ENCODE measurements at places on chromosomes 2 and 18.
A peak's percentile ranks its signal among the peaks of the same experiment; 100 is the strongest.

- no peak for DNase-seq
Observed at GRCh38 chr18:48678237-48679115, 139.6 kb downstream of the CTIF start.

DNA sequence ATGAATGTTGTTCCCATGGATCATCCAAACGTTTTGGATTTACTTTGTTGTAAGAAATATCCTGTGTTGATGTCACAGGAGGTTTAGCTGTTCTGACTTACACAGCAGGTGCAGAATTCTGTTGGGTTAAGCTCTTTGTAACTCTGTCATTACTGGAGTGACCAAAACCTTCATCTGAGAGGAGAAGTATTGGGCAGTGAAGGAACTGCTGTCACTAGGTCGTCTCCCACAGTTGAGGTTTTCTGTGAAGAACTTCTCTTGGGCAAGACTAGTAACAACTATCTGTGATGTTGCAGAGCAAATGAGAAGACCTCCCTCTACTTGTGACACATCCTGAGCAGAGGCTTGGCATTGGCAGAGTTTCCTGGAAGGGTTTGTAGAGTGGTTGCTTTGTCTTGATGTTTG lies 2.9 kb downstream of the SPTBN1 start:
- no peak for DNase-seq

DNA sequence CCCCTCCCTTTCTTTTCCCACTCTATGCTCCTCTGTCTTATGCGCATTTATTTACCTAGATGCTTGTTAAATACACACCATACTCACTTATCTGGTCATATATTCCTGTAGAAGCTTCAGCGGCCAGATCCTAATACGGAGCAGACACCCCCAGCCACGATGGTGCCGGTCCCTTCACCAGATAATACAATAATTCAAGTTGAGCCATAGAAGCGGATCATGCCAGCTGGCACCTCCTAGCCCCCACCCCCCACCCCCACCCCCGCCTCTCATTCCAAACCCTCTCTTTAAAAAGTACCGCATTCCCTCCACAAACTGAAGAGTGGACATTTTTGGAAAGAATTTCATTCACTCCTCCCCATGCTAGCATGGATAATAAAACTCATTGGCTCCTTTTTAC lies 95.2 kb downstream of the BIN1 start:
- no peak for DNase-seq

DNA sequence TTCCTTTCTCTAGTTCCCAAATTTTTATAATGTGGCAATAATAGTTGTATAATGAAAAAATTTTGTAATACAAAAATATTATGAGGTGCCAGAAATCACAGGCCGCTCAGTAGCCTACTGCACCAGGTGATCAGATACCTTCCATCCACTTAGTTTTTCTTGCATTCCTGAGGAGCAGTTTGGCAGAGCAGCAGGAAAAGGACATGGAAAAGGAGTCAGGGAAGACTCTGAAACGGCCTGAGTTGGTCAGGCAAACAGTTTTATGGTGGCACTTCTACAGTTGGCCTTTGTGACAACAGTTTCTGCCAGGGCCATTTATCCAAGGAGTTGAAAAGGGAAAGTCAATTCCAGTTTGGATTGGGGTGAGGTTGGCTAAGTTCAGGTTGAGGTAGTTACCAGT lies 165.4 kb upstream of the ALPP start:
- DNase-seq: no peak

DNA sequence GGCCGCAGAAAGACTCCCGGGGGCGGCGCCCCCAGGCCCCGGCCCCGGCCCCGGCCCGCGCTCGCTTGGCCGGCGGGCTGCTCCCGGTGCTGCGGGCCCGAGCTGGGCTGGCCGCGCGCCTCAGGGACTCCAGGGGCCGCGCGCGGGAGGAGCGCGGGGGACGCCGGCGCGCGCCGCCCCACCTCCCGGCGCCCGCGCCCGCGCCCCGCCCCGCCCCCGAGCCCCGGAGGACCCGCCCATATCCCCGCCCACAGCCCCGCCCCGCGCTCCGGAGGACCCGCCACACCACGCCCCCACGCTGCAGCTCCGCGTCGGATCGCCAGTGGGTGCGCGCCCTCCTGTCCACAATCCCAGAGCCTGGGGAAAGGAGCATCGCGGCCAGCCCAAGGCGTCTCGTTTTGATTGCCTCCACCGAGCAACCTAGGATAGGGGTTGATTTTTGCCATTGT lies at the start of gene PARD6G:
TSS of gene PARD6G (minus strand) at position 122 of the 449 bp plus-strand sequence. CDS start 166 bp downstream, outside the sequence.
- DNase-seq: no peak

- no peak for DNase-seq
Observed at GRCh38 chr2:85666435-85667316, 1.3 kb downstream of the SFTPB start.

GRCh38 chr2:121358291-121358690 lies 73.3 kb upstream of the TFCP2L1 start:
- DNase-seq: no peak

DNA sequence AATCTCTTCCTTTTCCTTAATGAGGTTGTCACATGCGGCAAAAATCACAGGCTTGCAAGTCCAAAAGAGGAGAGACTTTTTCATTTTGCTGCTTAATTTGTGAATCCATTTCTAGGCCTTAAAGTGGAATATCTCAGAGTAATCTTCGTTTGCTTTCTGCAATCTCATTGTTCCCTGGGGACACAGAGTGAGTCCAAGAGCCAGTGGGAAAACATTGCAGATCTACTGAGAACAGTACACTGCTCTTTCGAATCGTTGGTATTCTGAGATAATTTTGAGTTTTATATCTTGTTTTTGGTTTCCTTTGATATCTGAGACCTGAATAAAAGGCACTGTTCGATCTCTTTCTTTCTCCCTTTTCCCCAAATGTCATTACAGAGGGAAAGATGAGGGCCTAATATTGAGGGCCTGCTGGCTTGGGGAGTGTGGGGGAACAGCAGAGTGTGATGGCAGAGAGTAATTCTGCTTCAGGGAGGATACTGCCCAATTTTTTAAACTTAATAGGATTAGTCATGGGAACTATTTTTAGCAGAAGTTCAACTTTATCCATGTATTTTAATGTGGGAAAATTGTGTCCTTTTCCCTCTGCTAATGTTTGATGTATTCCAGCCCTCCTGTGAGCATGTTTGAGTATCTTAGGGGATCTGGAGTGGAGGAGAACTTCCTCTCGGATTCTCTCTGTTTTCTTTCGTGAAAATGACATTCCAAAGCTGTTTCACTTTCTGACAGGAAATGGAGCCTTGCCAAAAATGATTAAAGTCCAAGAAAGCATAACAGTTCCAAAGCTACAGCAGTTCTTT lies 418.2 kb upstream of the ZEB2 start:
- peak; percentile 67 for DNase-seq

DNA sequence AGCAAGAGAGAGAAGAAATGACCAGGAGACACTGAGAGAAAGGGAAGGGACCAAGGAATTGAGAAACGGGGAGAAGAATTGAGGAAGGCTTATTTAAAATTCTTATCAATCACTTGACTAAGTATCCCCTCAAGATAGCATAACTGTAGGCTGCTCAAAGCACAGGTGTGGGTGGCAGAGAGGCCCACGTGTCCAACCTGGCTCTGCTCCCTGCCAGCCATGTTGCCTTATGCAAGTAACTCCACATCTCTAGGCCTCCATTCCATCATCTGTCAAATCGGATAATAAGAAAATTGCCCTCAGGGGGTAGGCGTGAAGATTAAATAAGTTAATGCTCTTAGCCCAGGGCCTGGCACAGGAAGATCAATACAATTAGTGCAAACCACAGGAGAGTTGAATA lies 7.4 kb upstream of the NPAS2 start:
- no peak for DNase-seq

DNA sequence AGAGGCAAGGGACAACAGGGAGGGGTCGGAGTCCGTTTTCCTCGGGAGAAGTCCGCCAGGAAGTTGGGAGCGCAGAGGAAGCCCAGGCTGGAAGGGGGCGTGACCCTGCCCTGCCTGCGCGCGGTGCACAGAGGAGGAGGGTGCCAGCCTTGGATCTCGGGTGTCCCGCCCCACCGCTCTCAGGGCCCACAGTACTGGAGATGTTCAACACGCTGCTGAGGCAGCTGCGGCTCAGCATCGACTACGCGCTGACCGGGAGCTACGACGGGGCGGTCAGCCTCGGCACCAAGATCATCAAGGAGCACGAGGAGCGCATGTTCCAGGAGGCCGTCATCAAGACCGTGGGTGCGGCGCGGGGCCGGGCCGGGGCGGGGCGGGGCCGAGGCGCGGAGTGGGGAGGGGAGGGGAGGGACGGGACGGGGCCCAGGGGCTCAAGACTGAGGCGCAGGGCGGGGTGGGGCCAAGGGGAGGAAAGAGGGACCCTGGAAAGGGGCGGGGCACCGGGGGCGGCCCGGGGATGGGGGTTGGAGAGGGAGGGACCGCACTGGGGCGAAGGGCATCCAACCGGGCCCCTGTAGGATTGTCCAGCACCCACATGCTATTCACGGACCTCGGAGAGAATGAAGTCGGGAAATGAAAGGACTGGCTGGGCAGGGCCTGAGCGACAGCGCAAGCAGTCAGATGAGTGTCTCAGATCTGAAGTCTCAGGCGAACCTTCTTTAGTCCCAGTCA lies 36.6 kb downstream of the POMC start:
- DNase-seq: no peak

DNA sequence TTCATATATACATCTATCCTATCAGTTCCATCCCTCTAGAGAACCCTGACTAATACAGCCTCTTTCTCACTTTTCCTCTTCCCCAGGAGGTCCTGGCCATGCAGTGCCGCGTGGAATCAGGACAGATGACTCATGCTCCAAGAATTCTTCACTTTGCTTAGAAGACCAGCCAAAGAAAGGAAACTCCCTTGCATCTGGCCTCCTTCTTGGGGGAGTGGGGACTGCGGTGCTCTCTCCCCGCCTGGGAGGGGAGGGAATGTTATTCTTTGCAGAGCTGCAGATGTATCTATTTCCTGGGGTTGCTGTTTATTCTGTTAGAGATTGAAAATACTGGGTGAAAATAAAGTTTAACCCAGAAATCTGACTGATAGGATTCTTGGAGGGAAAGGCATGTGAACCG lies 111.5 kb upstream of the SH3BP4 start:
- no peak for DNase-seq

- DNase-seq: no peak
Observed at GRCh38 chr2:231182513-231182899, 15.9 kb upstream of the ARMC9 start.

- DNase-seq: no peak
Observed at GRCh38 chr2:239816576-239817467, 208.3 kb downstream of the NDUFA10 start.

DNA sequence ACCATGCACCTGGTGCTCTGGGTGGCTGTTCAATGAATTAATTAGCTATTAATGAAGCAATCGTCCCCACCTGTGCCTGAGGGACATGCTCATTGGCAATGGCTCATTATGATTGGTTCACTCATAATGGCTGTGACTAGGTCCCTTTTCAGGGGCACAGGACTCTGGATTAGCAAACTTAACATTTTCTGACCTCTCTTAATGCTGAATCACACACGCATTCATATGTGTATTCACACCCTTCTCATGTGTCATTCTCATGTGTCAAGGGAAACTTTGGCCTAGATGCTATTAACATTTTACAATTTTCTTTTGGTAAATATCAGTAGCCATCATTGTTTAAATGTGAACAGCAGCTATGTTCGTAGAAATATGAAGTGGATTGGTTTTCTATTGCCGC lies 98.9 kb upstream of the PMAIP1 start:
- no peak for DNase-seq

GRCh38 chr18:27198036-27198435 lies 12.9 kb upstream of the CHST9 start:
- no peak for DNase-seq

- no peak for DNase-seq
Observed at GRCh38 chr2:195498839-195499490, 158.1 kb upstream of the SLC39A10 start.

GRCh38 chr2:6325616-6326015 lies 540.1 kb downstream of the CMPK2 start:
- DNase-seq: no peak

- DNase-seq: no peak
Observed at GRCh38 chr2:196080526-196080925, 11.9 kb upstream of the DNAH7 start.

DNA sequence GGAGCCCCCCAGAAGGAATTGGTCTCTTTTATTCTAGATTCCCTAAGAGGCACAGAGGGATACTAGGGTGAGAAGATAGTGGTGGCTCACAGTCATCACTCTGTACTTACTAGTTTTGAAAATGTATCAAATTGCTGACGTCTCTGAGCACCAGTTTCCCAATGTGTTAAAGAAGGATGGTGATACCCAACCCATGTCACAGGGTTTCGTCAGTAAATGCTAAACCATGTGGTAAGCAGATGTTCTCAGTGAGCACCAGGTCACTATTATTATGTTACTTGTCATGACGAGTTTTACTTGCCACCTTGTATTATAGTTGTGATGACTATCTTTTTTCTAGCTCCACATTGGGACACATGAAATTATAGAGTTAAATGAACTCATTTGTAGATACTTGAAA lies 54.7 kb downstream of the NEDD4L start:
- no peak for DNase-seq
